Jurkat, Clone E6-1 (cell line): ENCODE measurements at places on chromosomes 2 and 18.

DNA sequence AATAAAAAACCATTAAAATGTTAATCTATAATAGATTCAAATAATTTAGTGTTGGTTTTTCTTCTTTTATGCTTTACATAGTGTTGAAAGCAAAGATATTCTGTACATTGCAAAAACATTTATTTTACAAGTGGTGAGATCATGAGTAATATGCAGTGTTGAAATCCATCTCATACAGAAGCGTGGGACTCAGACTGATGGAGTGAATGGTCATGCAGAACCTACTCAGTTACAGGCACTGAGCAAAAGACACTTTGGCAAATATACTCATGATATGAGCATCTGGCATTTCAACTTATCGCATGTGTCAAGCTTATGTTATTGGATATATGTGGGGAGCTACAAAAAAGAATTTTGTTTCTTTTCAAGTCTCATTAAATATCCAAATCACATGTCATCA is 620.2 kb upstream of the NETO1 start:
- no peak for DNase-seq

DNA sequence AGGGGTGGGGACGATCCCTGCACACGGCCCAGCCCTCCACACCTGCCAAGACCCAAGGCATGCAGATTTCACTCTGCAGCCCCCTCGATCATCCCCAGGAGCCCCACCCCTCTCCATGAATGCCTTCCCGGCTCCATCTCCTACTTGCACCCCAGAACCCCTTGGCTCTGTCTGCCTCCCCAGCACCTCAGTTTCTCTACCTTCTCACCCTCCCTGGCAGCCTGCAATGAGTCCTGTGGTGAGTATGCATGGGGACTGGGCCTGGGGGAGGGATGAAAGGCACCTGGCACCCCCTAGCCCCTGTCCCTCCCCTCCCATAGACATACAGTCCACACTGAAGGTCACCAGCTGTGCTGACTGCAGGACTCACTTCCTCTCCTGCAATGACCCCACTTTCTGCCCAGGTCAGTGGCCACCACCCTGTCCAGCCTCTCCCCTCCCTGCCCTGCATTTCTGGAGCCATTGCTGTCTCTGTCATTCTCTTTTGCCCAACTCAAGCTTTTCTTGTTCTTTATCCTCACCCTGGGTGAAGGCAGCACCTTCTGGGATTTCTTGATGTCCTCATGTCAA is 1.0 kb downstream of the TEX51 start:
- no peak for DNase-seq

GRCh38 chr2:7825591-7826312 is 856.1 kb upstream of the ID2 start:
- DNase-seq = no peak

DNA sequence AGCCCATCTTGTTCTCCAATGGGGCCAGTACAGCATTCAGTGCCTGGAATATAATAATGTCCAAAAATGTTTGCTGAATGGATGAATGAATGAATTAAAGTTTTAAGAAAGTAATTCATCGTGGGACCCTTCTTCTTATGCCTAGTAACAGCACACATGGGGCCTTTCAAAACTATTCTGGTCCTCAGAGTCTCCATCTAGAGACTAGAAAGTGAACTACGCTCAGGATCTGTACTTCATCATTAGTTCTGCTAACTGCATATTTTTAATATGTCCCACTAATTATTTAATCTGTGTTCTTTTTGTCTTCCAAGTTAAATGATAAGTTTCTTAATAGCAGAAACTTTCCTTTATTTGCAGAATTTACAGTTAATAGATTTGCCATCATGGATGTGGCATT is 172.5 kb downstream of the SMAD2 start:
- no peak for DNase-seq

GRCh38 chr2:62506421-62506750 is 391 bp upstream of the TMEM17 start:
- no peak for DNase-seq

DNA sequence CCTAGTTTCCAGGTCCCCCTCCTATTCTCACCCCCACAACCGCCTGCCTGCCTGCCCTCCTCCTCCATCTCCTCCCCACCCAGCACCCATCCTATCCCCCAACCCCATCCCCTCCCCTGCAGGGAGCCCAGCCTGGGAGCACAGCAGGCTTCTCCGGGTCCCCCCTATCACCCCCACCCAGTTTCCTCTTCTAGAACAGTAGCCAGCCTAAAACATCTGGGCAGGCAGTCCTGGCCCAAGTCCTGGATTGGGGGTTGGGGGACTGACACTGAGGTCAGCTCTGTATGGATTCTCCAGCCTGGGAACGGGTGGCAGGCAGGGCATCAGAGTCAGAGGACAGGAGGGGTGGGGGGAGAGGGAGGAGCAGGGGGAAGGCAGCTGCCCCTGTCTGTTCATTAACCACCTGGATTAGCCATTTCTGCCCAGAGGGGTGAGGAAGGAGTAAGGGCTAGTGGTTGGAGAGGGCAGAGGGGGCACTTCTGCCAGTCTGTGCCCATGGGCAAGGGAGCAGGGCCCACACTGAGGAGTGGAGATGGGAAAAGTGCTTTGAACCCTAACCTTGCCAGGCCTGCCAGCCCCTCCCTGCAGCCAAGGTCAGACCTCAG is 60.0 kb downstream of the TNS1 start:
- no peak for DNase-seq

GRCh38 chr2:105052773-105053172 is 14.9 kb downstream of the MRPS9 start:
- no peak for DNase-seq

DNA sequence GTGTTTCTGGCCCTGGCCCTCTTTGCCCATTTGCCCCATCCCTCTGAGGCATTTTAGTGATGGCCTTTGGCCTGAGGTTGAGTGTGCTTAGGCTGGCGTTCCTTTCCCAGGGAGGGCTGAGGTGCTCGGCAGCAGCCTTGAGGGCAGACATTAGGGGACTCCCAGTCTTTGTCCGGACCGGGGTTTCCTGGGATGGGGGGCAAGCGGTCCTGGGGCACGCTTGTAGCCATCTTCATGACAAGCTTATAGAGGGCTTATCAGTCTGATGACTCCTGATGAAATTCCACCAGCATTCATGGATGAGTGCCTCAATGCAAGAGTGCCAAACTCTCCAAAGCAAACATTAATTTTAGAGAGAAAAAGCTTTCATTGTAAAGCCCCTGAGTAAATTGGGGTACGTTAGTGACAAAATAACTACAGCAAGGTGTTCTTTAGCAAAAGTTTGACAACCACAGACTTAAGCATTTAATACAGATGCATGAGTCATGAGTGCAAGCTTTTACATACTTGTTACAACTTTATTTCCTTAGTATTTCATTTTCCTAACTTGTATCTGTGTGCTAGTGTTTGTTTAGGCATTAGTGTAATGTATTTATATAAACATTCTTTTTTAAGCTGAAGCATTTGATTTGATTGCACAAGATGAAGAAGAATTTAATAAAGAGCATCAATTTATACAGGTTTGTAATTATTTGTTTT is 45.6 kb downstream of the CEP192 start:
- DNase-seq = no peak

- DNase-seq = no peak
These were observed 123.8 kb upstream of the ZEB2 start for GRCh38 chr2:144643537-144644336.

GRCh38 chr2:167480232-167480985 is 592.1 kb downstream of the XIRP2 start:
- DNase-seq = no peak

DNA sequence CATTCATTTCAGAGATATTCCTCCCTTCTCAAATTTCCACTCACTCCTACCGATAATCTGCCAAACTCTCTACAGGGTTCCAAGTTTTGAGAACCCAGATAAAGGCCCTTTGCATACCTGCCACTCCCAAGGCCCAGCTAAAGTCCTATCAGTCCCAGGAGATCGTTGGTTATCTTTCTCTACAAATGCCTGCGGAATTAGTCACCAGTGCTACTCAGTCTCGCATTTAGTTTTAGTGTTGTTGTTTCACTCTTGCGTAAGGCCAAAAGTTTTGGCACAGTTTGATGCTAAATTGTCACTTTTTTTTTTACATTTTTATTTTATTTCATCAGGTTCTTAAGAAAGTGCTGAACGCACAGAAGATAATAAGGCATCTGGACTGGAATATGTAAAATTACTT is 29.2 kb upstream of the SETBP1 start:
- no peak for DNase-seq

DNA sequence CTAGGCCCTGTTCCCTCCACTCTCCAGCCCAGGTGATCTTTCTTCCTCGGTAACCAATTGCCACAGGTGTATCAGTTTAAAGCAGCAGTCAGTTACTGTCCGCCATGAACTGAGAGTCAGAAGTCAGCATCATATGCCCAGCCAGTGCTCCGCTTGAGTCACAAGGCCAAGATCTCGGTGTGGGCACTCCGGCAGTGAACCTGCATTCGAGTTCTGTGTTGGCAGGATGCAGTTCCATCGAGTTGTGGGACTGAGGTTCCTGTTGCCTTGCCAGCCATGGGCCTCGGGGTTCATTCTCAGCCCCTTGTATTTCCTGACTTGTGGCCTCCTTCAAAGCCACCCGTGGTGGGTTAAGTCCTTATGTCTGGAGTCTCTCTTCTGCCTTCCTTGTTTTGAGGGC is 3.1 kb upstream of the TMEM185B start:
- DNase-seq = peak; percentile 37

DNA sequence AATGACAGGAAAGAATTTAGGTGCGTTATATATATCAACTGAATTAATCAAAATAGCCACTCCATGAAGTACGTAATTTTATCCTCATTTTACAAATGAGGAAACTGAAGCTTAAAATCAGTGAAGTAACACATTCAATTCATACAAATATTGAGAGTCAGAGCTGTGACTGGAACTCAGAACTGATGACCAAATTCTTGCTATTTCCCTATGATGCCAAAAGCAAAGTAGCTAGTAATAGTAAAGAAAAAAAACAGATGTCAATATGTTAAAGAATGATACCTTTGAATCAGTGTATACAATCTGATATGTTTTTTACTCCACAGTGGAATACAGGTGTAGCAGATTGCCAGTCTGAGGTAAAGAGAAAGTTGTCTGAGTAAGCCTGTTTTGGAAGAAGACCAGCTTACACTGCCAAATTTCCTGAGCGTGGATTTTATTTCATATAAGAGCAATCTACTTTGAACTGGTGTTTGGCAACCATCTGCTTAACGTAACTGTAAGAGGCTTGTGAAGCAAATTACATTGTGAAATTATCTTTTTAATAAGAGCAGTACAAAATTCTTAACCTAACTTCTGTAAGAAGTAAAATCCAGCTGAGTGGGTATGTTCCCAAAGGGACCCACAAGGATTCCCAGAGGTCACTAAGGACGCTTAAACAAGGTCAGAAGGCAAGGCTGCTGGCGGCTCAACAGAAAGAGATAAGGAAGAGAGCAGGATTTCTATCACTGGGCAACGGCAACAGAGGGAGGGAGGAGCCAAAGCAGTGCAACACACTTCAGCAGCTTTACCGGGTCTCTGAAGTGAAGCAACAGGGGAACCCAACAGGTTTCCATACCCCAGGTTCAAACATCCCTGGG is 85.6 kb downstream of the IKZF2 start:
- DNase-seq = peak; percentile 61

DNA sequence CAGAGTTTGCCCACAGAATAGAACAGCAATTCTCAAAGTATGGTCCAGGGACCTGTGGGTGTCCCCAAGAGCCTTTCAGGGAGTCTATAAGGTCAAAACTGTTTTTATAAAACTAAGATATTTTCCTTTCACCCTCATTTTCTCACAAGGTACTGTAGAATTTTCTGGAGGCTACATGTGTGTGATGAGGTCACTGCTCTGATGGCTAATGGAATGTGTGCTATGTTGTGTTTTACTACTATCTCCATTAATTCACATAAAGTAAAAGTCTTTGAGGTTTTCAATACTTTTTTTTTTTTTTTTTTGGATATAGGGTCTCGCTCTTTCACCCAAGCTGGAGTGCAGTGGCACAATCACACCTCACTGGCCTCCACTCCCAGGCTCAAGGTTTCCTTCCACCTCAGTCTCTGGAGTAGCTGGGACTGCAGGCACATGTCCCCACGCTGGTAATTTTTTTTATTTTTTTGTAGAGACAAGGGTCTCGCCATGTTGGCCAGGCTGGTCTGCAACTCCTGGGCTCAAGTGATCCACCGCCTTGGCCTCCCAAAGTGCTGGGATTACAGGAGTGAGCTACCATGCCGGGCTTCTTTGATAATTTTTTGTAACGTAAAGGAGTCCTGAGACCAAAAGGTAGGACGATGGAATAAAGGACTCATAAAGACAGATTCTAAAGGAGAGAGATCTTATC is 1.8 kb downstream of the TRABD2A start:
- no peak for DNase-seq

DNA sequence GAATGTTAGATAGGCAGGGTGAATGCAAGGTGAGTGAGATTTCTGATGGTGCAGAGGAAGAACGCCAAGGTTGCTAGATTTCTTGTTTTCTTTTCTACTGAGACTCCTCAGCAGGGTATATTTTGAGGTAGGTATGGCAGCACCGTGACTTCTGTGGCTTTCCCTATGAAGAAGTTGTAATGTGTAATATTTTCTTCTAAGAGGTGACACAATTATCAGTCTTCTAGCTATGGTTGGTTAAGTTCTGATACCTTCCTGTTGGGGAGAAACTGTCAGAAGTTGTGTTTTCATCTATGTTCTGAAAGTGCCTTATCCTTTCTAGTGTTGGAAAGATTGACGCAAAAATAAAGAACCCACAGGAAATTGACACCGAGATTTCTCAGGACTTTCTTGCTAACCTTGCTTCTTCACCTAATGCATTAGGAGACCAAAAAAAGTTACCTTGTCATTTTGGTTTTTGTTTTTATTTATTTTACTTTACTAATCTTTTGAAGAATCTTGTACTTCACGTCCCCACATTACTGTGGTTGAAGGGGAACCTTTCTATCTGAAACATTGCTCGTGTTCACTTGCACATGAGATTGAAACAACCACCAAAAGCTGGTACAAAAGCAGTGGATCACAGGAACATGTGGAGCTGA is 11.9 kb downstream of the IL18R1 start:
- DNase-seq = no peak

GRCh38 chr2:128772671-128773070 is 454.0 kb upstream of the HS6ST1 start:
- DNase-seq = no peak

GRCh38 chr2:74740741-74741431 is 86.8 kb downstream of the SEMA4F start:
- DNase-seq = no peak

DNA sequence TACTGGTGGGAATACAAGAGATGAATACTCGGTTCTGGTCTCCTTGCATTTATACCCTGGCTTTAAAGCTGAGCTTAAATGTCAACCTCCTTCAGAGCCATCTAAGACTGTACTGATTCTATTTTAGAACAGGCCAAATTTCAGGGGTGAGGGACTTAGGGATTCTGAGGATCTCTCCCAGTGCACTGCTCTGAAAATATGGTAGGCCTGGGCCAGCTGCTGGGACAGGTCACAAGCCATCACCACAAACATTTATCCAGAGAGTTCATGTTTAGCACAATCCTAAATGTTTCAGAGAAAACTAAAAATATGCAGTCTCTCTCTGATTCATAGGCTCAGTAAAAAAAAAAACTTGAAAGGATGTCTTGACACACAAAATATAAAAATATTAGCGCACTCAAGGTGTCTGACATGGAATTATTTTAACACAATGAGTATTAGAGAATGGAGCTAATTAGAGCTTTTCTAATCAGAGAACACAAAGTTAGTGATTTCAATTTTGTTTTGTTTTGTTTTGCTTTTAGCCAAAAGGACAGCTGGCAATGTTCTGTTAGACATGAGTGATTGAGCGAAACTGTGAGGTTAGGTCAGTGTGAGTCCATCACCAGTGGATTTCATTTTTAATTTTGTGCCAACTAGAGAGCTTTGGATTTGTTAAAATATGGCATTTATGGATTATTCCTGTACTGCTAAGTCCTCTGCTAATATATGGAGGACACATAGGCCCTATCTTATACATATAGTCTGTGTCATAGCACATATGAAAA is 38.8 kb downstream of the MFSD6 start:
- no peak for DNase-seq
